ENCODE measurements at places on chromosomes 1 and 21. TPM values are rescaled to one million over a fixed set of nuclear protein-coding genes. Genes with fewer than 3 reads are reported as not detected.

The IPO13 gene
- 20.6 TPM for total RNA-seq

The UBXN10 gene
- total RNA-seq, result under 0.01 TPM

The MMP23B gene
- 0.59 TPM for total RNA-seq

The NLRP3 gene
- 0.36 TPM for total RNA-seq

The OR14K1 gene
- total RNA-seq, result 0.36 TPM

The TRIM46 gene
- total RNA-seq, result 3.3 TPM

The POLR3C gene
- total RNA-seq, result 63.1 TPM

The GJB3 gene
- total RNA-seq, result not detected

The CELA3B gene
- not detected for total RNA-seq

The LDLRAD1 gene
- total RNA-seq, result not detected

The ADGRL4 gene
- total RNA-seq, result 16.6 TPM

The PLA2G2C gene
- not detected for total RNA-seq

The BNIPL gene
- 1.2 TPM for total RNA-seq

The PSRC1 gene
- 5.4 TPM for total RNA-seq

The DNASE2B gene
- total RNA-seq, result not detected

The NCAM2 gene
- 15.3 TPM for total RNA-seq

The FOXD2 gene
- total RNA-seq, result 0.59 TPM

The ALPL gene
- total RNA-seq, result 8.0 TPM

The ZBTB8B gene
- under 0.01 TPM for total RNA-seq

The TEX35 gene
- total RNA-seq, result not detected

The OLIG2 gene
- not detected for total RNA-seq

The TNFSF18 gene
- 0.29 TPM for total RNA-seq

The KCNQ4 gene
- not detected for total RNA-seq

The WNT9A gene
- total RNA-seq, result 0.36 TPM

The CELA3A gene
- total RNA-seq, result not detected

The OR2T33 gene
- not detected for total RNA-seq

The TRIM67 gene
- 0.29 TPM for total RNA-seq

The CFAP107 gene
- not detected for total RNA-seq

The TGFB2 gene
- total RNA-seq, result 12.7 TPM

All from osteoblast (primary cell).